Left hindlimb (tissue), 1 donor: ENCODE measurements at places on chromosomes 12 and 14.

GRCh38 chr14:76987956-76988520 lies 40.5 kb downstream of the IRF2BPL start:
- DNase-seq: no peak

- DNase-seq: no peak
Observed at GRCh38 chr12:128680555-128680954, 143.2 kb downstream of the SLC15A4 start.

- no peak for DNase-seq
Observed at GRCh38 chr14:94850309-94851211, 80.6 kb upstream of the GSC start.

DNA sequence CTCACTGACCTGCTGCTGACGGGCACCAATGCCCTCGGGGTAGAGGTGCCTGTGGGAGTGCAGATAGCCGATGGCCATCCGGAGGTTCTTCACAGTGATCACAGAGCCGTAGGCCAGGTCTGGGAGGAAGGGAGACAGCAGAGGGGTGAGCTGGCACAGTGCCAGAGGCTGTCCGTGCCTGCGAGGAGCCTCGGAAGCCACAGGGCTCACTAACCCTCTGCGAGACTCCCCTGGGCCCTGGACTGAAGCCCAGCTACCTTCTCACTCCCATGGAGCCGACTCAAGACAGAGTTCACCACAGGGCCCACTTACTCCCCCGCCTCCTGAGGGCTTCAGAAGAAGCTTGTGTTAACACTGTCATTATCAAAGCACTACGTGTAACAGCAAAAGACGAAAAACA lies 24.5 kb downstream of the POMT2 start:
- no peak for DNase-seq
